ENCODE measurements at places on chromosomes 3 and 15. TPM values are rescaled to one million over a fixed set of nuclear protein-coding genes. Genes with fewer than 3 reads are reported as not detected.

- DNase-seq, result peak; percentile 22
Observed at GRCh38 chr15:57259568-57260040, 116.7 kb upstream of the CGNL1 start.

GRCh38 chr3:188529228-188529627, 375.3 kb downstream of the LPP start:
- DNase-seq, result no peak

DNA sequence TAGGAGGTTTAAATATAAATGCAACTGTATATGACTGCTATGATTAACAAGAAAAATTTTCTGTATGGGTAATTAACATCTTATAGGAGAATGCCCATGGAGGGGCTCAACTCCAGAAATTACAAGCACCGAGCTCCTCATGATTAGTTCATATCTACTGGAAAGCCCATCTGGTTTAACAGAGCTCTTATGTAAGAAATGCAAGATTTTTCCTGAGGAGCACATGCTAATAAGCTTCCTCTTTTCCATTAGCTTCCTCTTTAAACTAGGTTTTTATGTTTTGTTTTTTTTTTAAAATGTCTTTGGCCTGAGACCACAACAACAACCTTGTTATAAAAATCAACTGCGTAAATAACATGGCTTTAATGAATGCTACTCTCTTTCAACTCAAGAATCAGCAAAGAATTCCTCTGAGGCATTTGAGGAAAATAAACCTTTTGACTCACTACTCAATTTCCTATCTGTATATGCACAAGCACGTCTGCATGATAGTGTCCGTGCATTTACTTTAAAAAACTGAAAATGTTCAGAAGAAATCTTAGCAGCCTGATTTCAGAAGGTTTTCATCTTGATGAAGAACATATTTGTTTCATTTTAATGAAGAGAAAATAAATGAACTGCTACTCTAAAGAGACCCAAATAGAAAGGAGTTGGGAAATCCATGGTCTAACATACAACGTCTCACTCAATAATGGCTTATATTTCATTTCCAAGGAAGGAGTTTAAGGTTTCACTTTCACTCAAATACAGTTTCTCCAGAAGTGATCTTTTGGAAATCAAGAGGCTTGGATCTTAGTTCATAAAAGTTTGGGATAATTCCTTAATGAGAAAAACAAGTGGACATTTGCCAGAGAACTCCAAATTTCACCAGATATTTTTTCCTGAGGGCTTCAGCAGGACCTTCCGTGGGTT, 180.8 kb downstream of the KCNAB1 start:
- DNase-seq, result no peak

DNA sequence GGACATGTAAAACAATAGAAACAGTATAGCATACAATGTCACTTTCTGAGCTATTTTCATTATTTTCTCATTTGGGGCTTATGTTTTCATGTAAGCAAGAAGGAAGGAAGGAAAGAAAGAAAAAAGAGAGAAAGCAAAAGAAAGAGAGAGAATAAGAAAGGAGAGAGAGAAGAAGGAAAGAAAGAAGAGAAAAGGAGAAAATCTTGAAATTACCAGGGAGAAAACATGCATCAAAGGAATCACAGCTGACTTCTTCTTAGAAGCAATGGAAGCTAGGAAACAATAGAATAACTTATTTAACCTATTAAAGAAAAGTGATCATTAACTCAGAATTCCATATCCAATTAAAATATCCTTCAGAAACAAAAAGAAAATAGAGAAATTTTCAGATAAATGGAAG, 471.5 kb downstream of the OCA2 start:
- no peak for DNase-seq

DNA sequence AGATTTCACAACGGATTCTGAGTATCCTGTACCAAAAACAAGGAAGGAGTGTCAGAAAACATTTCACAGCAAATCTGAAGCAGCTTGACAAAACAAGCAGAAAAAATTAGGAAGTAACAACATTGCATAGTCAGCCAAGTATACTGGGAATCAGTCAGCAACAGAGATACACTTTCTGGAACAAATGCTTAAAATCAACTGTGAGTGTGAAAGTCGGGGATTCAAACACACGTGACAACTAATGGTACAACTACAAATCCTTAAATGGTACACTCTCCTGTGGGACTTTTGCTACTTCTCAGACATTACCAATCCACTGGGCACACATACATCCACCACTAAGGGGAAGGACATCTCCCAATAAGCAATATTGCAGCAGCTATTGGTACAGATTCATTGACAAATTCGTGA, 296.6 kb upstream of the MME start:
- no peak for DNase-seq

DNA sequence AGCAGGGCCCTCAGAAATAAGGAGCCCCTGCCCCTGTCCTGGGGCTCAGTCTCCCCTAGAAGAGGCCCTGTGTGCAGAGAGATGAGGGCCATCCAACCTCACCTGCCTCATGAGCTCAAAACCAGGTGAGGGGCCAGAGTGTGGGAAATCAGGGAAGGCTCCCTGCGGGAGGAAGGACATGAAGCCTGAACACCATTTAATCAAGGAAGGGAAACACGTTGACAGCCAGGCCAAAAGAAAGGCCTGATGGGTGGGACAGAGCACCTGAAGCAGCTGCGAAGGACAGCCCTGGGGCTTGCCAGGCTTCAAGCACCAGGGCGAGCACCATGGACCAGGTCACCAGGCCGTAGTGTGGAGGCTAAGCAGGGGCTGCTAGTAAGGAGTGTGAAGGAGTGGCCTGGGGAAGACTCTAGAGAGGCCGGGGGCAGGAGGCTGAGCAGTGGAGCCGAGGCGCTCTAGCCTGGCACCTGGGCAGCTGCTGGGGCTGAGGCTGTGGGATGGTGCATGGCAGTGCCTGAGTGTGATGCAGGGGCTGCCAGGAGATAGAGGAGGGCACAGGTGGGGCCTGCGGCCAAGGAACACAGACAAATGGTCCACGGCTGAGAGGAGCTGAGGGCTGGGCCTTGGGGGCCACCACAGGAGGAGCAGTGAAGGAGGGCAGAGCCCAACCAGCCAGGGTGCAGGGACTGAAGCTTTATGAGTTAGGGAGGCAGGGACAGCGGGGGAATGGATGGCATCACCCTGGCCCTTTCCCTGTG, 16.1 kb downstream of the ACAA1 start:
- DNase-seq, result no peak

Gene CADPS
- total RNA-seq, result 0.13 TPM

Gene TM4SF18
- 0.29 TPM for total RNA-seq

Gene STRC
- total RNA-seq, result 0.18 TPM

Gene SLCO2A1
- total RNA-seq, result not detected

Gene LPP
- total RNA-seq, result 22.1 TPM
